ENCODE measurements at places on chromosomes 7 and 10. TPM values are rescaled to one million over a fixed set of nuclear protein-coding genes. Genes with fewer than 3 reads are reported as not detected.

GRCh38 chr7:19772841-19773760 is at the start of gene TMEM196:
Gene TMEM196 (minus strand): TSS chr7:19773617. CDS start chr7:19772696, 921 bp downstream.
- peak; percentile 41 for DNase-seq

DNA sequence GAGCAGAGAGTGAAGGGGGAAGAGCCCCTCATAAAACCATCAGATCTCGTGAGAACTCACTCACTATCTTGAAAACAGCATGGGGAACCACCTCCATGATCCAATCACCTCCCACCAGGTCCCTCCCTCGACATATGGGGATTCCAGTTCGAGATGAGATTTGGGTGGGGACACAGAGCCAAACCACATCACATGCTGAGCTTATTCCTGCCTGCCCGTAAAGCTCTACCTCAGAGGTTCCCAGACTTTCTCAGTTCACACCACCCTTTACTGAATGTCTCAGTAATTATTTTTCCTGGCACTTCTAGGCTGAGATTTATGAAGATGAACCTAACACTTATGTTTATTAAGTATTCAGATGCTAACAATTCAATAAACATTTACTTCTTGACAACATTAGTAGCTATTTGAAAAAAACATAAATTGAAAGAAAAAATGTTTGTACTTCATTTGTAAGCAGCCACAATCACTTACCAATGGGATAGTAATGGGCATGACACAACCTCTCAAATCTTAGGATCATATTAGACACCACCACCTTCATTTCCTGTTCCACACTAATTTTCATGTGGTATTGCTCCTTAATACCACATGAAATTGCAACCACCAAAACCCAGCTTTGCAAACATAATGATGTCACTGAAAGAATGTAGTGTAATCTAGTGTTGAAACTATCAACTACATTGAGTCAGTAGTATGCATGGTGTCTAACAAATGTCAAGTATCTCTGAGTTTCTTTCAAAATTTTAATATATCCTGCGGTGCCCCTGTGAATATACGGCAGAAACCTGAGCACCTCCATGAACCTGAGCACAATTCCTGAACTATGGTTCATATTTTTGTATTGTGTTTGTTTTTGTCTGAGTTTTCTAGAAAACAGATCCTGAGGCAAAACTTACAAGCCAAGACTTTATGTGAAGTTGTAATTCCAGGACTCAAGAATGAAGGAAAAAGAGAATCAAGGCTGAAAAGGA is 4.5 kb upstream of the DGKI start:
- peak; percentile 45 for DNase-seq

GRCh38 chr7:940599-941408 is 13.7 kb downstream of the ADAP1 start:
- no peak for DNase-seq

DNAH11 gene
- total RNA-seq: 0.17 TPM

- no peak for DNase-seq
Observed at GRCh38 chr10:123357421-123357930, 203.3 kb downstream of the BUB3 start.

SH2D4B gene
- under 0.01 TPM for total RNA-seq

DNA sequence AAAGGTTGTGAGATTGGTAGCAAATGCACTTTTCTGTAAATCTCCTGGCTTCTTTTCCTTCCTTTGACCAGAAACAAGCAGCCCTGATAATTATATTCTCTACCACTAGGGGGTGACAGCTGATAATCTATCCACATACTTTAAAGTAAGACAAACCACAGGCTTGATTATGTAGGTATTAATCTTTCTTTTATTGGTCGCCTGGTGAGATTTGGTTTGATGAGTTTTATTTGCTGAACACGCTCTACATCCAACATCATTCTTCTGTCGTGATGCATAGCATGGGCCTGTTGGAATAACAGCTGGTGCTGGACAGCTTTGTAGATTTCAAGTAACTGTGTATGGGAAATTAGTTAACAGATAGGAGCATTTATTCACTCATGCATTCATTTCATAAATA is 63.5 kb downstream of the ZNF365 start:
- peak; percentile 79 for DNase-seq

OPALIN gene
- not detected for total RNA-seq

GRCh38 chr7:135257-135653 is 57.1 kb upstream of the FAM20C start:
- no peak for DNase-seq

DNA sequence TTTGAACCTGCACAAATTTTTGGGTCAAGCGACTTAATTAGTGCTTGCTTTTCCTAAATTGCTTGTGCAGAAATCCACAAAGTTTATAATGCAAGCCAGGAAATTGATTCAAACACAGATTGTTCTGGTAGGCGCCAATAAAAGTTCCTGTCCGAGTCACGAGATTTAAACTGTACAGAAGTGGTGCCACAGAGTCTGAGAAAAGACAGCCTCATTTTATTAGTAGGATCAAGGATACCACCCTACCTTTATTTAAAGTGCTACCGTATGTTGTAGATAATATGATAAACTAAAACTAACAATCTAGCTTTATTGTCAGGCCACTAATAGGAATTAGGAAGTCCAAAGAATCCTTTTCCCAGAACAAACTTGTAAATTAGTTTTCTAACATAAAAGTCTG is 696.7 kb downstream of the TNS3 start:
- DNase-seq: no peak

DNA sequence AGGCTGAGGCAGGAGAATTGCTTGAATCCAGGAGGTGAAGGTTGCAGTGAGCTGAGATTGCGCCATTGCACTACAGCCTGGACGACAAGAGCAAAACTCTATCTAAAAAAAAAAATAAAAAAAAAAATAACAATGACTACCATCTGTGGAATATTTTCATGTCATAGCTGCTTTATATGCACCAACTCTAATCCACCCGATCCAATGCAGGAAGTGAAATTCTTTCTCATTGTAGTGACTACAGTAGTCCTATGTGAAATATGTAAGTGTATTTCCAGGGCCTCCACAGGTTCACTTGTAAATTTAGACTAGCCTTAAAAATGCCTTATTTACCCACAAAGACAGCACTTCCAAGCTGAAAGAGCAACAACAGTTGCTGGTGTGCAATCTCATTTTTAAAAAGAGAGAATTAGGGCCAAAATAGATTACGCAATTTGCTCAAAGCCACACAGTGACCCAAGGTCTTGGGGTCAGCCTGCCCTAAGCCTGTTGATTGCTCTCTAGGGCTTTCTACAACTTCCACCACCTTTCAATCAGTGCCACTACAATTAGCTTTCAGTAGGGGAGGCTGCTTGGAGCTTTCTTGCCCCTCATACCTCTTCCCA is 25.8 kb upstream of the EGFR start:
- no peak for DNase-seq

BCCIP gene
- 21.2 TPM for total RNA-seq

GRCh38 chr7:150875791-150876190 is 23.5 kb downstream of the AOC1 start:
- DNase-seq: no peak

ITGB8 gene
- 41.9 TPM for total RNA-seq
